Bone marrow (tissue), 2 donors: ENCODE measurements at places on chromosomes 5 and 9.

DNA sequence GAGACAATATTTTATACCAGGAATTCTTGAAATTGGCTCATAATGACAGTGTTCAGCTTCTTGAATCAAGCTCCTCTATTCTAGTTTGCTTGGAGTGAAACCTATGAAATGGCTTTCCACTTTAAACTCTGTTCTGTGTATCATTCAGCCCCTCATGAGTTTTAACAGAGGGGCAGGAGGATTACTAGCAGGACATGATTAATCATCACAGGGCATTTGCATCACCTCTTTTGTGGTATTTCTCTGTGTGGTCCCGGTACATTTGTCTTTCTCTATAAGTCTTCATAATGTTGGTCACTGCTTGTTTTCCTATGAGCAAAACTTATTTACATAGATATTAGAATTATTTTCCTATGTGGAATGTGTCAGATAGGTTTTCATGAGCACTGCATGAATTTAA lies 21.2 kb downstream of the CAST start:
- no peak for DNase-seq

- DNase-seq, result no peak
Measured at GRCh38 chr9:105329719-105330062, 85.2 kb downstream of the SLC44A1 start.

- no peak for DNase-seq
Measured at GRCh38 chr5:58235299-58235698, 224.6 kb downstream of the PLK2 start.

- DNase-seq, result peak; percentile 13
Measured at GRCh38 chr5:133930061-133930812, 38.2 kb downstream of the C5orf15 start.

DNA sequence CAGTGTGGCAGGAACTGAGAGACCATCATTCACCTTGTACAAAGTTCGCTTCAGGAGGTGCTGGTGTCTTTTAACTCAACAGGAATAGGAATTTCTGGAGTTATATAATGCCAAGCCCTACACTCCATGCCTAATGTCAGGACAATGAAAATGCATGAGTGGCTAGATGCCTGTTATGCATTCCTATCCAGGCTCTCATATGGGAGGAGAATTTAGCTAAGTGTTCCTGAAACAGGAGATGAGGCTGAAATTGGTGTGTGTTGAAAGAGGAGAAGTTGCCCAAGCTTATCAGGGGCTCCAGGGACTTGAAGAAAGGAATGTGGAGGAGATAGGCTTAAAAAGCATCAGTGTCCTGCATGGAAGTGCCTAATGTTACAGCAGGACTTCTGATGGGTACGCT lies 26.8 kb upstream of the PRUNE2 start:
- no peak for DNase-seq

DNA sequence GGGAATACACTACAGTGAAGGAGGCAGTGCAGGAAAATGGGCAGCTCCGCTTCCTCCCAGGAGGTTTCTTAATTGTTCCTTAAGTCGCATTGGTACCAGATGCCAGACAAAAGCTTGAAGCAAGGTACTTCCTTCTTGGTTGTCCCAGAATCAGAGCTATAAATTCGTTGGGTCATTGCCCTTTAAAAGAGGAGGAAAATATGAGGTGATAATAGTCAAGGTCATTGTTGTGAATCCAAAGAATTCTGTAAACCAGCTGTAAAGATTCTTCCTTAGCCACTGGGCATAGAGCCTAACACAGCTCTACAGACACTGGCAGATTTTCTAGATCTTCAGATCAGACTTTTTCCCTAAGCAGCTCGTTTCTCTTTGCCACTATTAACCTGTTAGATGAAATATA lies 444.1 kb upstream of the TLE4 start:
- no peak for DNase-seq

- DNase-seq, result no peak
Measured at GRCh38 chr5:2631758-2632157, 119.7 kb downstream of the IRX2 start.

- no peak for DNase-seq
Measured at GRCh38 chr9:87184956-87185642, 237.8 kb upstream of the GAS1 start.

- DNase-seq, result no peak
Measured at GRCh38 chr9:119368681-119369581, at the start of gene BRINP1. Gene BRINP1, minus strand, starts transcription at chr9:119369435. Its CDS starts 56,080 bp downstream, at chr9:119313355.

DNA sequence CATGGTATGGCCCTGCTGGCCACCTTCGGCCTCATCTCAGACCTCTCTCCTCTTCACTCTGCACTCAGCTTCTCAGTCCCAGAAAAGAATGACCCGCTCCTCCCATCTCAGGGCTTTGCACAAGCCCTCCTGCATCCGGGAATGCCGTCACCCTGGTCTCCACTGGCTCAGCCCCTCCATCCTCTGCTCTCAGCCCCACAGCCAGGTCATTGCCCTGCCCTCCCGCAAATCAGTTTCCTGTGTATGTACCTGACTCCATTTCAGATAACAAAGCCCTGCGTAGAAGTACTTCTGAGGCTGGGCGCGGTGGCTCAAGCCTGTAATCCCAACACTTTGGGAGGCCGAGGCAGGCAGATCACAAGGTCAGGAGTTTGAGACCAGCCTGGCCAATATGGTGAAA lies 28.9 kb upstream of the EEIG1 start:
- no peak for DNase-seq

GRCh38 chr5:168064933-168065622 lies 226.4 kb upstream of the WWC1 start:
- DNase-seq, result no peak

DNA sequence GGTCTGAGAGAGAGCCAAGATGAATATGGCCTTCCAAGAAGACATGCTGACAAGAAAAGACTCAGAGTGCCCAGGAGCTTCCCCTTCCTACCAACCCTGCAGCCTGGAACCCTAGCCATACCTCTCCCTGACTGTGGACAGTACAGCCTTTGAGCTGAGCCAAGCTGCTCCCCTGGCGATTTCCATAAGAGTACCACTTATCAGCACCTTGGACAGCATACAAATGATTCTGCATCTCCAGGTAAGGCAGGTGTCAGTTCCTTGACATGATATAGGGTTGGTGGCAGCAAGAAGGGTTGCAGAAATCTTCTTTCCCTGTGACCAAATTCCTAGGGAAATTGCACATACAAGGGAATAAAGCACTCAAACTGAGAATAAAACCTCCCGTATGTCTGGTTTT lies 58.3 kb downstream of the MFAP3 start:
- no peak for DNase-seq

DNA sequence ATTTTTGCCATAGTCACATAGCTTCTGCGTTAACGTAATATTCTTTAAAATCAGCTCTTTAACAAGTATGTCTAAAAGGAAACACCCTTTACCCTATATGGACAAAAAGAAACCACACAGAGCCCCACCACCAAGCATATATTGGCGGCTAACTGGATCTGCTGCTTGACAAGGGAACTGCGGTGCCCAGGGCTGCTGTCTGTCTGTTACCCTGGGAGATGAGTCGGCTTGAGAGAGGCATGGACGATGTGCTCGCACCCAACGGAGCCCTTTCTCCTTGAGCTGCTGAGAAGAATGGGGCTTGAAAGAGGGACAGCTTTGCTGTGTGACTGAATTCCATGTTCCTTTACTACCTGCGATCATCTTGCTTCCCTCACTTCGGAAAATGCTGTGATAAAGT lies 158.6 kb upstream of the SHB start:
- DNase-seq, result no peak

DNA sequence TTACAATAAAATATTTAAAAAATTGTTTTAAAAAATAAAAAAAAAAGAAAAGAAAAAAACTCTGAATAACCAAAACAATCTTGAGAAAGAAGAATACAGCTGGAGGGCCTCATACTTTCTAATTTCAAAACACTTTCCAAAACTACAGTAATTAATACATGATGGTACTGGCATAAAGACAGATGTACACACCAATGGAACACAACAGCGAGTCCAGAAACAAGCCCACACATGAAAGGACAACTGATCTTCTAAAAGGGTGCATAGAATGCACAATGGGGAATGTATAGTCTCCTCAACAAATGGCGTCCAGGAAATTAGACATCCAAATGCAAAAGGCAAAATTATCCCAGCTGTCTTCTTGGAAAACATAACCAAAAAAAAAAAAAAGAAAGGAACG lies 99.6 kb downstream of the LURAP1L start:
- DNase-seq, result no peak

- DNase-seq, result no peak
Measured at GRCh38 chr5:130964231-130965202, 200.5 kb downstream of the HINT1 start.

DNA sequence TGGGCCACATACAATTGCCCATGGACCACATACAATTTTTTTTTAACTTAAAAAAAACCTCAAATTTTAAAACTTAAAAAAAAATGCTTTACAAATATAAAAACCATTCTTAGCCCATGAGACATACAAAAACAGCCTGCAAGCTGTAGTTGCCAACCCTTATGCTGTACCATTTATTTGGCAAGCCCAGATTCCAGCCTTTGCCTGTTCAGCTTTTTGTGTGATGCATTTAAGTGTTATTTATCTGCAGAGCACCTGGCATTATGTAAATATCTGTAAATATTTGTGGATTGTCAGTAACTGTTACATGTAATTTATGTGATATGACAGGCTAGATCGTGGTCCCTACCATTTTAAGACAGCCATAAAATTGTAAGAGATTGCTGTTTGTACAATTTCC lies 32.6 kb downstream of the HEXB start:
- no peak for DNase-seq

DNA sequence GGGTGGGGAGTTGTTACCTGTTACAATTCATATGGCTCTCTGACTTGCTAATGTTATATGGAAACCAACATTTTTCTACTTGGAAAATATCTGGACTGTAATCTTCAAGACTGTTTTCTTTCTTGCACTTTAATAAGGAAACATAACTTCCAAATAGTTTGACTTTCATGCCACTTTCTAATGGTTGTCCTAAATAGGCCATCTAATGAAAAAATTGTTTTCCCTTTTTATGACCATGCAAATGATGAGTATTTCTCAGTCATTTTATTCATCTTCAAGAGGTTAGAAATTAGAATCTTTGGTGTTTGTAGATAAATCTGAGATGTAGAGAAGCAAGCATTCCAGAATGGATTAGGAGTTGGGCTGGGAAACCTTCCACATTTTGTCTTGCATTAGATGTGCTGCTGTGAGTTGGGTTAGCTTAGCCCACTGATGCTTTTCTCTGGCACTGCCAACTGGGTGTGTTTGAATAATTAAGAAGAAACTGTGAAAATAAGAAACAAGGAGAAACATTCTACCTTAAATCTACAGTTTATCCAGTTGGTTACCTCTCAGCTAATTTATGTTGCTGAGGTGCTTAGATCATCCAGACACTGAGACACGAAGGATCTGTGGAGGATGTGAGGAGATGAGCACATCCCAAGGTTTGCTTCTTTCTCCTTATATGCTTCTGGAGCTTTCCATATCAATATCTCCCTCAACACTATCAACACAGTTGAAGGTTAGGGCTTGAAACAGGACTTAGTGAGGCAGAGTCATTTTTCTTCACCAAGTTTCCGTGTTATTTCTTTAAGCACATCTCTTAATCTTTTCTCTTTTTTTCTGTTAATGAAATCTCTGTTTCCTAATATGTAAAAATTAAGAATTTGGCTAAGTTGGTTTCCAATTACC lies 2.7 kb downstream of the RASGRF2 start:
- no peak for DNase-seq

GRCh38 chr5:122944051-122944450 lies 92.5 kb downstream of the PPIC start:
- DNase-seq, result no peak

GRCh38 chr5:135235551-135236227 lies 163.3 kb downstream of the MACROH2A1 start:
- no peak for DNase-seq

DNA sequence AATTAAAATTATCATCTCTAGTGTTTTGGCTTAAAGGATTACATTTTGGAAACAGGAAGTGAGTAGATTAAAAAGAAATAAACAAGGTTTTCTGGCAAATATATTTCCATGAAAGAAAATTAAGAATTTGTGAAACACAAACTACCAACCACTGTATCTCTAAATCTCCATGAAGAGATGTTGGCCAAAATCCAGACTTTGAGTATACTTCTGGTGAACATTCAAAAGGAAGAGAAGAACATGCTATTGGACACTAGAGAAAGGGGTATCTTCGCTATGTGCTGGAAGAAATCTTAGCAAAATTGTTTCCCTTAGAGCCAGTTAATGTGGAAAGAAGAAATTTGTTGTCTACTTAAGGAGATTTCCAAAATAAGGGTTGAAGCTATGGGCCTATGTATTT lies 710.4 kb upstream of the CTNND2 start:
- DNase-seq, result no peak
